Karpas-422 (cell line): ENCODE measurements at places on chromosomes 6 and 20. TPM values are rescaled to one million over a fixed set of nuclear protein-coding genes. Genes with fewer than 3 reads are reported as not detected.
A peak's percentile ranks its signal among the peaks of the same experiment; 100 is the strongest.

The RFX6 gene
- total RNA-seq, result not detected in 2 replicates

GRCh38 chr6:87738000-87738399 is 36.0 kb upstream of the AKIRIN2 start:
- no peak overlapping the region for H3K4me3 ChIP-seq
- H3K4me1 ChIP-seq, result no peaks in the 10 kb centered on the region
- no peak overlapping the region for H3K27ac ChIP-seq
- no peaks in the 10 kb centered on the region for H3K27me3 ChIP-seq

The PTP4A1 gene
- total RNA-seq, result 11.1 and 39.5 TPM in 2 replicates

DNA sequence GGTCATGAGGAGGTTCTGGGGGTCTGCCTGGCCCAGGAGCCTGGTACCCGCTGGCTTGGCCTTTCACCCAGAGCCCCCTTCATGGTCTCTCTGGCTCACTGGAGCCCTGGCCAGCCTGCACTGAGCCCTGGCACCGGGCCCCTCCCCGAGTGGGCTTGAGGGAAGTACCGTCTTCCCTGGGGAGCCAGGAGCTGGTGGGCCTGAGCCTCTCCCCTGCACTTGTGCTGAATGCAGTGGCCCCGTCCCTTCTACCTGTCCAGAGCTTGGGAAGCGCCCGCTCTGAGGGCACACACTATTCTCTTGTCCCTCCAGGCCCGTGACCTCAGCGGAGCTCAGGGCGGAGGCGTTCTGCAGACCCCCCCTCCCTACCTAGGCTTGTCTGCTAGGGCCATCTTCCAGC is 62.2 kb downstream of the TCP11 start:
- no peaks in the 10 kb centered on the region for H3K36me3 ChIP-seq
- no peaks in the 10 kb centered on the region for H3K27me3 ChIP-seq
- H3K4me1 ChIP-seq, result no peaks in the 10 kb centered on the region
- H3K4me3 ChIP-seq, result no peak overlapping the region
- no peak for DNase-seq

The LY6G6F gene
- total RNA-seq, result not detected in 2 replicates

DNA sequence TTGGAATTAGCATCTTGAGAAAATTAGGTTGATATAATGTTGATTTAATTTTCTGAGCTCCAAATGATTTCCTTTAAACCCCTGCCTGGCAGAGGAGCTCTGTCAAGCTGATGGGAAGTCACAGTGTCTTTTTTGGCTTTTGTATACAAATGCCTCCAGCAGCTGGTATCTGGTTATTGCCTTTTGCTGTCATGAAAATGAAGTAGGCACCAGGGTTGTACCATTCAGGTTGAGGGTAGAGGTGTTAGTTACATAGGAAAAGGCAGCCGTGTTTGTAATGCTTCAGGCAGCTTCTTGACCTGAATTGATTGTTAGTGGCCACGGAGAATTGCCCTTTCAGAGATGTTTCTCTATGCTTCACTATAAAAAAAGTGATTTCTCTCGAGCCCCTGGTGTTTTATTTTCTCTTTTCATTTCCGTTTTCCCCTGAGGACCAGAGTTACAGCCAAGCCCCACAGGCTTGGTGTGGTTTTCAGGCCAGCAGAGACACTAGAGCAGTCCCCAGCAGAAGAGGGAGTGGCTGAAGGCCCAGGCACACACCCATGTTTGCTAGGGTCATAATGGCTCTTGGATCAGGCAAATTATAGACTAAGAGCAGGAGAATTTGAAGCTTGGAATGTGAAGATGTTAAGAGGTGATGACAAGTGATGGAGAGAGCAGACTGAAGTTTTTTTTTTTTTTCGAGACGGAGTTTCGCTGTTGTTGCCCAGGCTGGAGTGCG is 21.6 kb downstream of the CMTR1 start:
- DNase-seq, result no peak
- no peaks in the 10 kb centered on the region for H3K27me3 ChIP-seq
- no peaks in the 10 kb centered on the region for H3K4me1 ChIP-seq
- no peak overlapping the region for H3K4me3 ChIP-seq
- H3K36me3 ChIP-seq, result peaks cover 26% of the 10 kb centered on the region

- peak overlapping the region; percentile 44; the same call in 1 of the 2 replicates for H3K4me3 ChIP-seq
- no peaks in the 10 kb centered on the region for H3K36me3 ChIP-seq
Observed at GRCh38 chr6:90940812-90941481, 354.1 kb upstream of the MAP3K7 start.

GRCh38 chr6:148491638-148492251 is 149.1 kb downstream of the SASH1 start:
- no peaks in the 10 kb centered on the region for H3K4me1 ChIP-seq
- H3K36me3 ChIP-seq, result no peaks in the 10 kb centered on the region
- no peaks in the 10 kb centered on the region for H3K27me3 ChIP-seq
- no peak overlapping the region for H3K4me3 ChIP-seq
- H3K27ac ChIP-seq, result no peak overlapping the region
- DNase-seq, result no peak

- peaks cover 33% of the 10 kb centered on the region for H3K4me1 ChIP-seq
- no peak overlapping the region for H3K27ac ChIP-seq
- DNase-seq, result peak; percentile 50
Observed at GRCh38 chr6:137867685-137868509, 838 bp downstream of the TNFAIP3 start.

DNA sequence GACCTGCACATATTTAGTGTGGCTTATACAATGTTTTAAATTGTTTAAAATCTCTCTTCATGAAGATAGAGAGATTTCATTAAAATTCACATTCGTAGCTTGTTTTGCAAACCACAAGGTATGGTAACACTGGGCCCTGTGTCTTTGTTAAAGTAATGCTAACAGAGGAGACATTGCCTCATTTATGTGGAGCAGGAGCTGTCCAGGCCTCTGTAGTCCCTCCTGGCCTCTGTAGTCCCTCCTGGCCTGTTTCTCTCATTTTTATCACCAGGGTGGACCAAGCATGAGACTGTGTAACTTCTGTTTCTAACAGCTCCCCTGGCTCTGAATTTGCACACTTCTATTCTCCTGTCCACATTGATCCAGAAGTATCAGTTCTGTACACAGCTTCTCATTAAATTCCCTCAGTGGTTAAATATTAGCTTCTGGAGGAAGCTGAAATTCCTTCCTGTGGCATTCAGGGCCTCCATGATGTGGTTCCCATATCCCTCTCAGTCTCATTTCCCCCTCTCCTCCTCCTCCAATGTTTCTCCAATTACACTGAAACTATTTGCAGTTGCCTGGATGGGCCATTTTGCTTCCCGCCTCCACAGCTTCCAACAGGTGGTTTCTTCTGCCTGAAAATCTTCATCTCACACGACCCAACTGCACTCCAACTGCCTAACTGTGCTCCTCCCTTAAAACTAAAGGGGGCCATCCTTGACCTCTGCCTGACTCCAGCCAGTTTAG is 340.4 kb downstream of the SYNE1 start:
- H3K4me1 ChIP-seq, result peaks cover 59% of the 10 kb centered on the region
- H3K27me3 ChIP-seq, result no peaks in the 10 kb centered on the region
- H3K4me3 ChIP-seq, result peak overlapping the region; percentile 26; the same call in 1 of the 2 replicates
- H3K27ac ChIP-seq, result peak overlapping the region; percentile 99
- DNase-seq, result no peak

DNA sequence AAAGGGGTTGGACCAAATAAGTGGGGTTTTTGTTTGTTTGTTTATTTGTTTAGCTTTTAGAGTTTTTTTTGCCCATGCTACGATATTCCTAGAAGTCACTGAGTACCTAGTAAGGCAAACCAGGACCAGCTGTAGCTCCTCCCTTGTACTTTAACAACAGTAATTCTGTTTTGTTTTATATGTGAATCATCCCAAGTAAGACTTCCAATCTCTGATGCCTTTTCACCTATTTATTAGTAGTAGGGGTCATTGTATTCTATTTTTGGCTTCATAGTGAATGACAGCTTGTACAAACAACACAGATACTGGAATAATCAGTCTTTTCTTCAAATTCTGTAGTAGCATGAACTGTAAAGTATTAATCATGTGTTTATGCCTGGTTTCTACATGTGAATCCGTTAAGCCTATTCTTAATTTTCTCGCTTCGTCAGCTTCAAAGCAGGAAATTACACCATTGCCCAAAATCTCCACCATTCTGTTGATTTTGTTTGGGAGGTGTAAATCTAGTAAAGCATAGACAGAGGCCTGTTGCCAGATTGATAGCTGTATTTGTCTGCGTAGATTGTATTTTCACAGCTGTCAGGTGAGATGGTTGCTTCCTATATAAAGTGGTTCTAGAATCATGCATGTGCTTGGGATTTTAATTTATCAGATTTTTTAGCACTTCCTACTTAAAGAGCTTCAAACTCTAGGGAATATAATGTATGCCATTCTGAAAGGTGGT is 151.5 kb upstream of the FLRT3 start:
- DNase-seq, result no peak
- no peaks in the 10 kb centered on the region for H3K36me3 ChIP-seq
- no peak overlapping the region for H3K4me3 ChIP-seq
- H3K27ac ChIP-seq, result no peak overlapping the region
- H3K4me1 ChIP-seq, result no peaks in the 10 kb centered on the region

GRCh38 chr20:32792316-32792715 is 27.4 kb upstream of the MAPRE1 start:
- no peaks in the 10 kb centered on the region for H3K36me3 ChIP-seq
- no peaks in the 10 kb centered on the region for H3K4me1 ChIP-seq
- H3K4me3 ChIP-seq, result no peak overlapping the region
- H3K27me3 ChIP-seq, result 0 out of 2 replicates have a peak, but pooled peaks cover 2% of the 10 kb centered on the region
- DNase-seq, result no peak

The BPI gene
- total RNA-seq, result not detected in 2 replicates

The C20orf141 gene
- total RNA-seq, result not detected in 2 replicates

The SLC22A1 gene
- 0.78 TPM in 1 of 2 replicates, not detected in the other for total RNA-seq

The HCRTR2 gene
- not detected in 2 replicates for total RNA-seq

DNA sequence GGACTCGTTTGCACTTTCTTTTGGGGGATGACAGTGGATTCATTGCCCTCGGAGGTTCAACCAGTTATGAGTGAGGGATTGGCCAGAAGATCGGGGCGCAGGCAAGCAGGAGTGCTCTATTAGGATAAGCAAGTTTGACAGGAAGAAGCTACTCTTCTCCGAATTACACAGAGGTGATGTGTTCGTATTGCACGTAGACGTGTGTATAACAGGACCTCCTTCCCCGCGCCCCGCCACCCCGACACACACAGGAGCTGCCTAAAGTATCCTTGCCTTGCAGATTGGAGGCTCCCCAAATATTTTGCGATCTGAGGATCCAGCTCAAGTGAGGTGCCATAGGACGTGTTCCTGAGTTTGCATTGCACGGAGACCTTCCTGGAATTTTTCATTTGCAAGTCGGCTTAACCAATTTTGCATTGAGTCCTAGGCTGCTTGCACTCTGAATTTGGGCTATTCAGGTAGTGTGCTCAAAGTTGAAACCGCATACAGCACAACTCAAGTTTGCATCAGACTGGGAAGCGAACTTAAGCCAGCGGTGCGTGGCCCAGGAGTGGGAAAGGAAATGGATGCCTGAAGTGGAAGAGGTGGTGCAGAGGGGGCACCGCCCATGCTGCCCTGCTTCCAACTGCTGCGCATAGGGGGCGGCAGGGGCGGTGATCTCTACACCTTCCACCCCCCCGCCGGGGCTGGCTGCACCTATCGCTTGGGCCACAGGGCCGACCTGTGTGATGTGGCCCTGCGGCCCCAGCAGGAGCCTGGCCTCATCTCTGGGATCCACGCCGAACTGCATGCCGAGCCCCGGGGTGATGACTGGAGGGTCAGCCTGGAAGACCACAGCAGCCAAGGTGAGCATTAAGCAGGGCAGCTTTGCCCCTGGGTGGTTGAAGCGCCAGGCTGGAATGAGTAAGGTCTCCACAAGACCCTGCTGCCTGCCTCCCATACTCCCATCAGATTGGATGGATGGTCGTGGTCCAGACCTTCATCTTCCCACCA is 770 bp downstream of the TCF19 start:
- H3K27me3 ChIP-seq, result no peaks in the 10 kb centered on the region
- peak; percentile 62 for DNase-seq
- H3K36me3 ChIP-seq, result peaks cover 3% of the 10 kb centered on the region
- H3K4me3 ChIP-seq, result peak overlapping the region; percentile 70

DNA sequence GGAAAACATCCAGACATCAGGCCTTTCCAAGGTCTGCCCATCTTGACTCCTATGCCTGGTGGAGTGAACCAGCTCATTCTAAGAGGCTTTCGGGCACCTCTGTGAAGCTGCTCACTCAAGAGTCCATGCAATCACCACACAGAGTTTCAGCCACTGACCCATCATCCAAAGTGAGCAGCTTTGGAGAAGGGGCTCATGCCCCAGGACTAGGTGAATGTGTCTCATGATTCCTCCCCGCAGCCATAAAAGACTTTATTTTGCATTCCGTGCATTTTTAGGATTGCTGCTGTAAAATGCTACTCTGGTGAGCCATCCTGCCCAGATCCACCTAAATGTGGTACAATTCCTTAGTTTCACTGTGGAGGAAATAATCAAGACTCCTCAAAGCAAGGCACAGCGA is 44.5 kb upstream of the EZR start:
- no peak for DNase-seq
- H3K36me3 ChIP-seq, result no peaks in the 10 kb centered on the region
- peak overlapping the region; percentile 98 for H3K27ac ChIP-seq
- H3K4me3 ChIP-seq, result no peak overlapping the region
- H3K4me1 ChIP-seq, result peaks cover 59% of the 10 kb centered on the region

The PKIB gene
- 0.32 and 1.7 TPM in 2 replicates for total RNA-seq

The UST gene
- 0.15 TPM in 1 of 2 replicates, not detected in the other for total RNA-seq

The PHACTR1 gene
- total RNA-seq, result 5.2 and 8.3 TPM in 2 replicates

DNA sequence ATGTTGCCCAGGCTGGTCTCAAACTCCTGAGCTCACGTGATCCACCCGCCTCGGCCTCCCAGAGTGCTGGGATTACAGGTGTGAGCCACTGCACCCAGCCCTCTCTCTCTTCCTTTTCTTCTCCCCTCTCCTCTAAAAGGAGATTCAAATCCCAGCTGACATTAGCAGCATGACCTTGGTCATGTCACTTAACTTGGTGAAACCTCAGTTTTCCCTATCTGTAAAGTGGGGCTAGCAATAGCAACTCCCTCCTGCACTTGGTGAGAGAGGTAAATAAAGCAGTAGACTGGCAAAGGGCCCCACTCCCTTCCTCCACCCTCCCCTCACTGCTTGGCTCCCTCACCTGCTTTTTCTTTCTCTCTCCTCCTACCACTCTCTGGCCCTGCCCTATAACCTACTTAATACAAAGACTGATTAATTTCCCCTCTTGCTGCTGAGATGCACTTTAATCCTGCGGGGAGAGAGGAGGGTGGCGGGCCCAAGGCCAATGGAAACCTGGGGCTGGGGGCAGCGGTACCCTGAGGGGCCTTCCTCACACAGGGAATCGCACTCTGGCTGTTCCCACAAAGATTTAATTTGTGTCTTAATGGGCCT is 54.2 kb upstream of the ZFAND3 start:
- no peaks in the 10 kb centered on the region for H3K4me1 ChIP-seq
- no peaks in the 10 kb centered on the region for H3K27me3 ChIP-seq
- no peaks in the 10 kb centered on the region for H3K36me3 ChIP-seq

The TRIM31 gene
- not detected in 2 replicates for total RNA-seq
